Stimulated activated CD4-positive, alpha-beta T cell treated with anti-CD3 and anti-CD28 coated beads, TNF-alpha, amount 100 ng/mL, for 1 hour (primary cell): ENCODE measurements at places on chromosomes 4 and X.

GRCh38 chrX:2719774-2720447, 28.8 kb downstream of the CD99 start:
- DNase-seq = no peak

- no peak for DNase-seq
Observed at GRCh38 chrX:54198262-54198661, 15.2 kb upstream of the FAM120C start.

GRCh38 chr4:25489253-25489797, 112.3 kb downstream of the ANAPC4 start:
- DNase-seq = no peak

DNA sequence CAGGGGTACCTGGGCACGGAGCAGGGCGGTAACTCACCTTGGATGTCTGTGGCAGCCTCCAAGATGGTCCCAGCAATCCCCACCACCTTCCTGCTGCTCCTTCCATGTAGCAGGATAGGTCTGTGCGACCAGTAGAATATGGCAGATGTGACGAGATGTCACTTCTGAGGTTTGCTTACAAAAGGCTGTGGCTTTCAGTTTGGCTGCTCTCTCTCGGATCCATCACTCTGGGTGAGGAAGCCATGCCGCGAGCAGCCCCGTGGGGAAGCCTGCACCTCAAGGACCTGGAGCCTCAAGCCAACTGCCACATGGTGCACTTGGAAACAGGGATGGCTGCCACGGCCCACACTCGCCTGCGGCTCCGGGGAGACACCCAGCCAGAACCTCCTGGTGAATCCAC, 37.6 kb downstream of the WFS1 start:
- DNase-seq = no peak

GRCh38 chrX:17707731-17708130, 29.6 kb upstream of the SCML1 start:
- no peak for DNase-seq

DNA sequence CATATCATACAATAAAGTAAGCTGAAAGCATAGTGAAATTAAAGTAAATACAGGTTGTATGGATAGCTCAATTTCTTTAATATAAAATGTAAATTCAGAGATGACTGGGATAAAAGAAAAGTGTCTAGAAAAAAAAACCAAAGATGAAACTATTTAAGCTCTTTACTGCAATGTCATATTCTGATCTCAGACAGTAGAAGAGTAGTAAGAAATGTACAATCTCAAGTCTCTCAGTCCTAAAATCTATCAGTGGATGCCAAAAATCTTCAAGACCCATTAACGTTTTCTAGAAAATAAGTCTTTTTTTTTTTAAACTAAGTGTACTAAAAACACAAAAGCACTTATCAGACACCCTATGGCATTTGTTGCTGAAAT, 13.8 kb downstream of the MGARP start:
- no peak for DNase-seq

DNA sequence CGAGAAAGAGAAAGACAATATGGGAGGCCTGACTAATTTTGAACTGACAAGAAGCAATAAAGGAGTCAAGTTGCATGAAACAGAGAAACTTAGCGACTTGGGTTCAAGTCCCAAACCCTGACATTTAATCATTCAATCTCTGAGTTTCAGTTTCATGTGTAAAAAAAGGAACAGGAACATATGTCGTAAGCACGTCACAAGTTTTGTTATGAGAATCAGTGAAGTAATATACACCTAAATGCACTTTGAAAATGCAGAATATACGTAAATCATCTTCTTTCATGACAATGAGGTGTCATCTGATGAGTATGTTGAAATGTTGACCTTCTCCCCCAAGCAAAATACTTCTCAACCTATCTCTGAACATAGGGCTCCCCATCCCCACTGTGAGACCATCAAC, 10.4 kb downstream of the ACOT9 start:
- DNase-seq = no peak

GRCh38 chrX:27590044-27590443, at the start of gene DCAF8L2:
Gene DCAF8L2, plus strand, starts transcription at chrX:27590344. Its CDS starts 156,552 bp downstream, at chrX:27746896.
- no peak for DNase-seq

- DNase-seq = no peak
Observed at GRCh38 chr4:61727286-61727685, 527.2 kb downstream of the ADGRL3 start.

- DNase-seq = no peak
Observed at GRCh38 chrX:138890491-138890890, 179.0 kb upstream of the FGF13 start.

- no peak for DNase-seq
Observed at GRCh38 chrX:79169484-79169883, 25.0 kb downstream of the GPR174 start.

DNA sequence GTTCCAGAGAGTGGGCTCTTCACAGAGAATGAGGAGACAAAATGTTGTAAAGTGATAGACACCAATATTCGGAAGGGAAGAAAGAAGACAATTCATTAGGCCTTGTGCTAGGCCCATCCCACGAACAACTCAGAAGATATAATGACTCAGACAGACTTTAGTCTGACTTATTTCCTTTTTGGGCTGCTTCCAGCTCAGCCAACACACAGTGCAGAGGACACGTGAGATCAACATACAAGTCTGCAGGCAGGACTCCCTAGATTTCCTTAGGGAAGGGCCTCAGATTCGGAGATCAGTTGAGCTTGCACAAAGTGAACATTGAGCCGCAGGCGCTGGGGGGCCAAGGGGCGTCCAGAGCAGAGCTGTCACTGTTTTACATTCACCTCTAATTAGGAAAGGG, 290.7 kb upstream of the TENM3 start:
- no peak for DNase-seq

GRCh38 chr4:67448621-67449020, 96.7 kb downstream of the CENPC start:
- no peak for DNase-seq

DNA sequence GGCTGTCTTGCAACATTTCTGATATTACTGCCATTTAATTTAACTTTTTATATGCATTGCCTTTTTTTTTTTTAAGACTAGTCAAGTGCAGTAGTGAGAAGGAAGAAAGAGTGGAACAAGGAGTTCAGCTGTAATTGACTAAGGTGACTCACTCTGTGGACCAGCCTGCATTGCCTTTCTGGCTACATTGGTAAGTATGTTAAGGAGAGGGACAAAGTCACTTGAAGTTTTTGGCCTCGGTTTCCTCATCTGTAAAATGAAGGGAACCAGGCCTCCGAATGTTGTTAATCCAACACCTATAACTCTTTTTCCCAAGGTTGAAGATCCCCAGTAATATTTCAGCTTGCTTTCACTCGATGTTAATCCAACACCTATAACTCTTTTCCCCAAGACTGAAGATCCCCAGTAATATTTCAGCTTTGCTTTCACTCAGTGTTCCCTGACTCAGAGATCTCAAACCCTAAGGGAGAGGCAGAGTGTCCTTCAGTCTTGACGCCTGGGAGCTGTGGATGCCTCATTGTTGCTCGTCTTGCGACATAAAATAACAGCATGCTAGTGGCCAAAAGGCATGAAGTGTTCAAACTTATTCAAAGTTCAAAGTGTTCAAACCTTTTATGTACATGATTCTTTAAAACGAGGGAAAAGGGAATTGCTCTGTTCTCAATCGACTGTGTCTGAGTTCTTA, 102.0 kb downstream of the SORBS2 start:
- DNase-seq = no peak

DNA sequence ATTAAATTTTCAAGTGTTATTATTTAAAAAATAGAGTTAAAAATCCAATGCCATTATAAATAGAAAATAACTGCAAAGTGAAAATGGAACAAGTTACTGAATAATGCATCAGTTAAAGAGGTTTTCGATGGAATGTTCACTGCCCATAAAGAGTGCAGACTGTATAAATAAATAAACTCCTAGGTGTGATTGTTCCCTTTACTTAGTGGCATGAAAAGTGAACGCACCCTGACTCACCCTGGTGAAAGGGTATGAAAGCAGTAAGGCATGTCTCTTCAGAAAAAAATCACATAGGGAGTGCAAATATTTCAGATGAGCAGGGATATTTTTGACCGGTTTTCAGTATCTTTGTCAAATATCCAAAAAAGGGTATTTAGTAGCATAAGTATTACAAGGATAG, 387.8 kb downstream of the DCAF12L2 start:
- no peak for DNase-seq

DNA sequence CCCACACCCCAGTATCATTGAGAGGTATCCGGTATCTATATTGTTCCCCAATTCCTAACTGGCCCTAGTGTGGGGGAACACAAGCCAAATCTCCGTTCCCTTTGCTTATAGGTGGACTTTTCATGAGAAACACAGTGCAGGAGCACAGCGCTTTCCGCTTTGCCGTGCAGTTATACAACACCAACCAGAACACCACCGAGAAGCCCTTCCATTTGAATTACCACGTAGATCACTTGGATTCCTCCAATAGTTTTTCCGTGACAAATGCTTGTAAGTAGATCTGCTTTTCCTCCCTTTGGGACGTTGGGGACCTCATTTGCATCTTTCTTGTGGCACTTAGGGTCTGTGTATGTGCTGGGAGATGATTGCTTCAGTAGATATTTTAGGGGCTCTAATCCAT, 1.6 kb downstream of the GRIA3 start:
- DNase-seq = no peak

GRCh38 chr4:9927341-9928007, 93.8 kb downstream of the SLC2A9 start:
- no peak for DNase-seq

DNA sequence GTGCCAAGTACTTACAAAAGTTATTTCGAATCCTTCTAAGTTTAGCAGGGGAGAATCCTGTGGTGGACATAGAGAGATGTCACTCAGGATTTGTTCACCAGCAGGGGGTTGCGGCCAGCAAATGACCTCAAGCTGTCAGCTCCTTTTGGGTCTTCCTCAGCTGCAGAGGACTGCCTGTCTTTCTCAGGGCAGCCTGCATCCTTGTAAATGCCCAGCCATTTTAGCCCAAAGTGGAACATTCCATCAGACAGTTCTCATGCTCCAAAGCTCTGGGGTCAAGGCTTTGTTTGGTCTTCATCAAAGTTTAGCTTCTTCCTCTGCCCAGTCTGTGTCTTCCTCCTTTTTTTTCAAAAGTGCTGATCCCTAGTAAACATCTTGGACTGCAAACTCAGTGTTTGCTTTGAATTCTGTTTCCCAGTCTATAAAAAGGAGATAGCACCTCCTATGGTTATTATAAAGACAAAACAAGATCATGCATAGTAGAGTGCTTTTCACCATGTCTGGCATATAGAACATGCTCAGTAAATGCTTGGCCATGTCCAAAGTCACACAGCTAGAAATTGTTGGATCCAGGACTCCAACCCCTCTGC, 156.4 kb upstream of the GATB start:
- no peak for DNase-seq

DNA sequence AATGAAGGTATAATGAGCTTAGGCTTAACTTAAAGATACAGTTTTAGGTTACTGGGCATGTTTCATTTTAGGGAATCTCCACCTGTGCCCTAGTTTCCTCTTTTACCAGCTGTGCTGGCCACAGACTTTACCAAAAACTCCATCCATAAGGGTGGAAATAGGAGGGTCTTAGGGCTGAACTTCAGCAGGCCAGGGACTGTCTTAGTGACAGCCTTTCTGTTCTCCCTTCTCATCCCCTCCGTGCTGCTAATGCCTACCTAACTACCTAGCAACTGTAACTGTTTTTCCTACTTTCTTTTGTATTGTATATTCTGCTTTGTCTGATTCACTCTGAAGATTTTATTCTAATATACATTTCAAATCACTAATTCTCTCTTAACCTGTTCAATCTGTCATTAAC, 1375.3 kb downstream of the PCDH18 start:
- no peak for DNase-seq

- no peak for DNase-seq
Observed at GRCh38 chr4:256492-256891, 48.8 kb downstream of the ZNF732 start.

DNA sequence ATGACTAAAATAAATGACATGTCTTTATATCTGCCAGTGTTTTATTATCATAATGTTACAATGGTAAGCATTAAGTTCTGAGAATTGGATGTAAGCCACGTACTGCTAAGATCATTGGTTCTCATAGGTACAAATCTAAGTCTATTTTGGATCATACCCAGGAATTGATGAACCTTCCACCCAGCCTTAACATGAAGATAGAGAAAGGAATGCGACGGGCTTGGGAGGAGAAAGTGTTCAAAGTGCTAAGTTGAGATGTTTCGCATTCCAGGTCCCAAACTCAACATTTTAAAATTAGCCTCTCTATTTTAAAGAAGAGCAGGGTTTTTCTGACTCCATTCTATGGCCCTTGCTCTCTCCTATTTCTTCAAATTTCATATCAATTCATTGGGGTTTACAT, 54.9 kb upstream of the FRAS1 start:
- no peak for DNase-seq

DNA sequence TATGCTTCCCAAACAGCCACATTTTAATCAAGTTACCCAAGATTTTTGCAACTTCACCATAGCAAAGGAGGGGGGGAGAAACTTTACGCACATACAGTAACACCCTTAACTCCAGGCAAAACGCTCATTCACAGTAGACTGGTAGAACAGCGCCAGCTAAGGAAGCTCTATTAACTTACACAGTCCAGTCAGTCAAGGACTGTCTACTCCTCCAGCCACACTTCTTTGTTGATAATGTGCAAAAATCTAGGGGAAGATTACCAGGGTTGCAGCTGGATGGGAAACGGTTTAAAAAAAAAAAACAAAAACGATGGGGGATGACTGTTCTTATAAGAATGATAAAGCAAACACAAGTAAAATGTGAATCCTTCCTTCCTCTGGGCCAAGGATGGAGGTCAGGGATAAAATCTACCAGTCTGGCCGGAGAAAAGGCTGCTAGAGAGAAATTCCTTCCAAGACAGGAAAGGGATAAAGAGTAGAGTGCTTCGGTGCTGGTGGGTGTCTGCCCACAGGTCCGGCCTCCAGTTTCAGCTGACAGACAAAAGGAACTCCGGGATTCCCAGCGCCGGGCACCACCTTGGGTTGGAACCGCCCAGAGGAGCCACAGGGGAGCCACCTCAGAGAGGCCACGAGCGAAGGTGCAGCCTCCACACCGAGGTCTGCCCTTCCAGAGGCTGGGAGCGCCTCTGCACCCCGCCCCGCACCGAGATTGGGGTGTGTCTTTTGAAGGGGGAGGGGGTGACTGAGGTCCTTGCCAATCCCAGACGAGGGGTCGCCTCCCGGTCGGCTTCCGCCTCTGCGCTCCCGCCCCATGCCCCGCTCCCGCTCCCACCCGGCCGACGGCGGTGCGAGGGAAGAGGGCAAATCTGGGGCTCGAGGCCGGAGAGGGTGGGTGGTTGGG, 811 bp downstream of the ANKRD50 start:
- no peak for DNase-seq

DNA sequence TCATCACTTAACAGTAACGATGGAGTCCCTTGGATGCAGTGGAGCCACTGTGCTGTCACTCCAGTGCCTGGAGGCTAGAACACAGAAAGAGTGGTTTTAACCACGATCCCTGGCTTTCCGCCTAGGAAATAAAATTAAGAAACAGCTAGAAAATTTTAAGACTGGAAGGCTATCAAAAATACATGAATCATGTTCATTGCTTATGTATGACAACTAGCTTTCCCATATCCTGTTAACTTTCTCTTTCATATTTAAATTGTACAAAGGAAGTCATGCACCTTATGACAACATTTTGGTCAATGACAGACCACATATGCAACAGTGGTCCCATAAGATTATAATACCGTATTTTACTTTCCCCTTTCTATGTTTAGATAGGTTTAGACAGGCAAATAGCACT, 115.1 kb downstream of the GALNTL6 start:
- no peak for DNase-seq

- no peak for DNase-seq
Observed at GRCh38 chr4:112979881-112980421, 69.5 kb upstream of the ANK2 start.

GRCh38 chr4:185108669-185109068, 34.4 kb upstream of the SLC25A4 start:
- no peak for DNase-seq
